ENCODE measurements at places on chromosomes 13 and 19. TPM values are rescaled to one million over a fixed set of nuclear protein-coding genes. Genes with fewer than 3 reads are reported as not detected.

- H3K4me3 ChIP-seq: no peak overlapping the region
- DNase-seq: no peak
- peaks cover 75% of the 10 kb centered on the region for H3K36me3 ChIP-seq
- H3K4me1 ChIP-seq: no peaks in the 10 kb centered on the region
- no peaks in the 10 kb centered on the region for H3K27me3 ChIP-seq
- H3K27ac ChIP-seq: no peak overlapping the region
Measured at GRCh38 chr19:57249329-57249728, 8.9 kb downstream of the ZNF805 start.

DNA sequence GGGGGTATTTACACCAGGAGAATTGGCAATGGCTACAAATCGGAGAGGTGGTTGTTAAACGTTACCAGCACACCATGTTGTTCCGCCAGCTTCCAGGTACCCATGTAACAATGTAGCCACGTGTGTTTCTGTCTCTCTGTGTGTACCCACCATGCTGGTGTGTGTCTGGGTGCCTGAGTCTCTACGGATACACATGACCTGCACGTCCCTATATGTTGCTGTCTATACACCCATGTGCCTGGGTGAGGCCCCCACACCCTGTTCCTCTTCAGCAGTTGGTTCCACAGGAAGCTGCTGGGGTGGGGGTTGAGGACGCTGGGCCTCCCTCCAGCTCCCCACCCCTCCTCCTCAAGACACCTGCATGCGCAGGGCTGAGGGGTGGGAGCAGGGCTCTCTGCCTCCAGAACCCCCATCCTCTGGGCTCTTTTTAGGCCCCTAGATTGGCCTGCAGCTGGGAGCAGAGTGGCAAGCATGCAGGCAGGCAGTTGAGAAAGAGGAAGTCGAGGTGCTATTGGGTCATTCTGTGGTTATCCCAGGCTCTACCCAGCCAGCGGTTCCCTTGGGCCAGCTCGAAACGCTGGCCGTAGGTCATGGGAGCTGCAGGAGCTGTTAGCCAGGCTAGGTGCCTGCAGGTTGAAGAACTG, at the start of gene ARHGEF18:
ARHGEF18 (plus strand) TSS at position 351 of the 644 bp plus-strand sequence. CDS start 13,954 bp downstream, outside the sequence.
- H3K27me3 ChIP-seq: no peaks in the 10 kb centered on the region
- H3K4me1 ChIP-seq: peaks cover 63% of the 10 kb centered on the region
- H3K36me3 ChIP-seq: peaks cover 21% of the 10 kb centered on the region
- H3K27ac ChIP-seq: peak within 1 kb of the TSS; percentile 93

DNA sequence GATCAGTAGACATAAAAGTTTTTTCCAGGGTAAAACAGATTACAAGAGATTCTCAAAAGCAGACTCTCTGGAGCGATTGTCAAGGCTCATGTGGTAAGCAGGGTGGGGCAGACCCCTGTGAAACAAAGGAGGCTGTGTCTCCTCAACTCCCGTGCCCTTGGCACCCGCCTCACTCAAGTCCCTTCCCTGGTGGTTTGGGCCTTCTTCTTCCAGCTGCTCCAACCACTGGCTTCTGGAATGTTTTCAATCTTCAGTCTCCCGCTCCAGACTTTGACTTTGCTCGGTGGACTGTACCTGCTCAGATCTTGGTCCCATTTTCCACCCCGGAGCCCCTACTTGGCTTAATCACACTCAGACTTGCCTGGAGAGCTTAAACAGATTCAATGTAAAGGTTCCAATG, 74.8 kb upstream of the STK24 start:
- peaks cover 2% of the 10 kb centered on the region for H3K4me1 ChIP-seq
- H3K36me3 ChIP-seq: no peaks in the 10 kb centered on the region
- H3K4me3 ChIP-seq: no peak overlapping the region
- H3K27ac ChIP-seq: no peak overlapping the region
- peaks cover 4% of the 10 kb centered on the region for H3K27me3 ChIP-seq
- no peak for DNase-seq

- H3K4me1 ChIP-seq: peaks cover 1% of the 10 kb centered on the region
- H3K27ac ChIP-seq: no peak overlapping the region
- H3K4me3 ChIP-seq: no peak overlapping the region
- no peaks in the 10 kb centered on the region for H3K27me3 ChIP-seq
- peaks cover 7% of the 10 kb centered on the region for H3K36me3 ChIP-seq
Measured at GRCh38 chr13:49657241-49657641, 28.9 kb downstream of the ARL11 start.

- peaks cover 4% of the 10 kb centered on the region for H3K27me3 ChIP-seq
- no peaks in the 10 kb centered on the region for H3K4me1 ChIP-seq
- no peak for DNase-seq
- H3K27ac ChIP-seq: no peak overlapping the region
- H3K36me3 ChIP-seq: no peaks in the 10 kb centered on the region
- H3K4me3 ChIP-seq: no peak overlapping the region
Measured at GRCh38 chr13:98060282-98060681, 82.6 kb upstream of the FARP1 start.

GRCh38 chr13:69450245-69450644, 657.4 kb upstream of the ATXN8OS start:
- no peaks in the 10 kb centered on the region for H3K27me3 ChIP-seq
- no peaks in the 10 kb centered on the region for H3K36me3 ChIP-seq
- H3K4me3 ChIP-seq: no peak overlapping the region
- H3K4me1 ChIP-seq: no peaks in the 10 kb centered on the region
- DNase-seq: no peak

DNA sequence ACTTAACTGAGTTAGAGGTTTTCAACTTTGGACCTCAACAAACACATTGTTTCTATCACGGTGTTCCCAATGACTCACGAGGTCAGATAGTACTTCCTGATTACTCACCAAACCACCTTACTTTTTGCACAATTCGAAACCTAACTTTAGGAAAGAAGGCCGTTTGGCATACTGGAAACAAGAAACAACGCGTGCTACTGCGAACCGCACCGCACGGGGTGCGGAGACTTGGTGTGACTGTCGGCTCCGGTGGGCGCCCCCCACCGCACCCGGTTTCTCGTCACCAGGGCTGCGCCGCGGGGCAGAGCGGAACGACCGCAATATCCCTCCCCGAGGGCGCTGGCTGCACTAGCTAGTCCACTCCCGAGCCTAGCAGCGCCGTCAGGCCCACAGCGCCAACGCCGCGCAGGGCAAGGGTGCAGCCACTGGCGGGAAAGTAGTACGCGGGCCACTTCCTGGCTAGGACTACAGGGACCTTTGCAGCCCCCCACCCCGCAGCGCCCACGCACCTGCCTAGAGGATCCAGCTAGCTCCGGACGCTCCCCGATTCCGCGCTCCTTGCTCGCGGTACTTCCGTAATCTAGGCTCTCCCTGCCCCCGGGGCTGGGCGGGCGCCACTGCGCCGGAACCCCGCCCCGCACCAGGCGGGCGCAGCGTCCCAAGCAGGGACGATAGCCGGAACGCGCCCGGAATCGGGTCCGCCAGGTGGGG, at the start of gene PARP4:
PARP4 (minus strand) TSS at position 582 of the 711 bp plus-strand sequence. CDS start 9,002 bp downstream, outside the sequence.
- peak within 1 kb of the TSS; percentile 91 for H3K27ac ChIP-seq
- H3K4me1 ChIP-seq: peaks cover 39% of the 10 kb centered on the region
- peaks cover 3% of the 10 kb centered on the region for H3K27me3 ChIP-seq
- DNase-seq: peak; percentile 83

Gene RAB3A
- 3.5 TPM for total RNA-seq

Gene NEK5
- not detected for total RNA-seq

Gene ZNF99
- not detected for total RNA-seq

All from activated CD8-positive, alpha-beta memory T cell treated with anti-CD3 and anti-CD28 coated beads, Interleukin-2, amount 10 ng/mL, durations not matched to agents 7 days and 5 days (primary cell).